ENCODE measurements at places on chromosomes 7 and 10. TPM values are rescaled to one million over a fixed set of nuclear protein-coding genes. Genes with fewer than 3 reads are reported as not detected.

DNA sequence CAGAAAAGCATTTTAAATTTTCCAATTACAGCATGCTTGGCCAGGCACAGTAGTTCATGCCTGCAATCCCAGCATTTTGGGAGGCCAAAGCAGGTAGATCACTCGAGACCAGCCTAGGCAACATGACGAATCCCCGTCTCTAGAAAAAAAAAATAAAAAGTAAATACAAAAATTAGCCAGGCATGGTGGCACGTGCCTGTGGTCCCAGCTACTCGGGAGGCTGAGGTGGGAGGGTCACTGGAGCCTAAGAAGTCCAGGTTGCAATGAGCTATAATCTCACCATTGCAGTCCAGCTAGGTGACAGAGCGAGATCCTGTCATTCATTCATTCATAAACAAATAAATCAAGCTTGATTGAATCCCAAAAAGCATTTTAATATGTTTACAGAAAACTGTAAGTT lies 234.9 kb downstream of the PARD3 start:
- DNase-seq = no peak

GRCh38 chr7:2598154-2598823 lies 33.5 kb upstream of the TTYH3 start:
- no peak for DNase-seq

BAG3 gene
- total RNA-seq = 17.5 TPM

UPK3B gene
- 7.3 TPM for total RNA-seq

PPRC1 gene
- total RNA-seq = 37.6 TPM

DNA sequence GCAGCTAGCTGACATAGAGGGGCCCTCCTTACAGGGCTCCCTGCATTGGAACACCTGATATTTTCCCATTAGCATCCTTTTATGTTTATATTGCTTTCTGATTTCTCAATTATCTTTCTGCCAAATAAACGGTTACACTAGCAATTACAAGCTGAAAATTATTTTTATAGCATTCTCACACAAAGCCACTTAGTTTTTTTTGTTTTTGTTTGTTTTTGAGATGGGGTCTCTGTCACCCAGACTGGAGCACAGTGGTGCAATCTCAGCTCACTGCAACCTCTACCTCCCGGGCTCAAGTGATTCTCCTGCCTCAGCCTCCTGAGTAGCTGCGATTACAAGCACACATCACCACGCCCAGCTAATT lies 9.9 kb upstream of the ZC3HAV1 start:
- no peak for DNase-seq

STK31 gene
- total RNA-seq = not detected

HKDC1 gene
- 6.7 TPM for total RNA-seq

EVX1 gene
- total RNA-seq = not detected

All from body of pancreas (tissue), 4 donors.